ENCODE measurements at places on chromosomes 6 and 20.

- DNase-seq: no peak
Measured at GRCh38 chr6:44580901-44581300, 193.4 kb downstream of the CDC5L start.

DNA sequence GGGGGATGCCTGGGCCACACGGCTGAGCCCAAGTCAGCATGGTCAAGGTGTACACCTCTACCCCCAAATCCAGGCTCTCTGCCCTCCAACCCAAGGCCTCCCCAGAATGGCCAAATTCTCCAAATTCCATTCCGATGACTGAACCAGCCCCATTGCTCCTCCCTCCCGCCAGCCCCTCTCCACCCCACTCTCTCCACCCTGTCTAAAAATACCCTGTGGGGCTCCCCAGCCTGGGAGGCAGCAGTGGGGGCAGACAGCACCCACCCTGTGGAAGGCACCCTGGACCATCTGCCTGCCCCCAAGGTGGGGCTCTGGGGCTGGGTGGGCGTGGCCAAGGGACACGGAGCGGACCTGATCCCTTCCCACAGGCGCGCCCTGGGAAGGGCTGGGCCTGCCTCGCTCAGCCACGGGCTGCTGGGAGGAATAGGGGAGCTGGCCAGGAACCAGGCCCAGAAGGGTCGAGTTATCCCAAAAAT lies 11.4 kb downstream of the TEAD3 start:
- DNase-seq: no peak

DNA sequence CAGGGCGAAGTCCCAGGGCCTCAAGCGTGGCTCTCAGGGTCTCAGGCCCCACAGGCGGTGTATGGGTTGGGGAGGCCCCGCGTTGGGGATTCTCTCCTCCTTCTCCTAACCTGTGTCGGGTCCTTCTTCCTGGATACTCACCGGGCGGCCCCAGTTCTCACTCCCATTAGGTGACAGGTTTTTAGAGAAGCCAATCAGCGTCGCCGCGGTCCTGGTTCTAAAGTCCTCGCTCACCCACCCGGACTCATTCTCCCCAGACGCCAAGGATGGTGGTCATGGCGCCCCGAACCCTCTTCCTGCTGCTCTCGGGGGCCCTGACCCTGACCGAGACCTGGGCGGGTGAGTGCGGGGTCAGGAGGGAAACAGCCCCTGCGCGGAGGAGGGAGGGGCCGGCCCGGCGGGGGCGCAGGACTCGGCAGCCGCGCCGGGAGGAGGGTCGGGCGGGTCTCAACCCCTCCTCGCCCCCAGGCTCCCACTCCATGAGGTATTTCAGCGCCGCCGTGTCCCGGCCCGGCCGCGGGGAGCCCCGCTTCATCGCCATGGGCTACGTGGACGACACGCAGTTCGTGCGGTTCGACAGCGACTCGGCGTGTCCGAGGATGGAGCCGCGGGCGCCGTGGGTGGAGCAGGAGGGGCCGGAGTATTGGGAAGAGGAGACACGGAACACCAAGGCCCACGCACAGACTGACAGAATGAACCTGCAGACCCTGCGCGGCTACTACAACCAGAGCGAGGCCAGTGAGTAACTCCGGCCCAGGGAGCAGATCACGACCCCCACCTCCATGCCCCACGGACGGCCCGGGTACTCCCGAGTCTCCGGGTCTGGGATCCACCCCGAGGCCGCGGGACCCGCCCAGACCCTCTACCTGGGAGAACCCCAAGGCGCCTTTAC lies at the start of gene HLA-G:
Gene HLA-G, plus strand, starts transcription at position 247 of the 892 bp plus-strand sequence. Its CDS starts 20 bp downstream, at position 267.
- no peak for DNase-seq

GRCh38 chr20:13507646-13508045 lies 131.1 kb downstream of the TASP1 start:
- DNase-seq: no peak

DNA sequence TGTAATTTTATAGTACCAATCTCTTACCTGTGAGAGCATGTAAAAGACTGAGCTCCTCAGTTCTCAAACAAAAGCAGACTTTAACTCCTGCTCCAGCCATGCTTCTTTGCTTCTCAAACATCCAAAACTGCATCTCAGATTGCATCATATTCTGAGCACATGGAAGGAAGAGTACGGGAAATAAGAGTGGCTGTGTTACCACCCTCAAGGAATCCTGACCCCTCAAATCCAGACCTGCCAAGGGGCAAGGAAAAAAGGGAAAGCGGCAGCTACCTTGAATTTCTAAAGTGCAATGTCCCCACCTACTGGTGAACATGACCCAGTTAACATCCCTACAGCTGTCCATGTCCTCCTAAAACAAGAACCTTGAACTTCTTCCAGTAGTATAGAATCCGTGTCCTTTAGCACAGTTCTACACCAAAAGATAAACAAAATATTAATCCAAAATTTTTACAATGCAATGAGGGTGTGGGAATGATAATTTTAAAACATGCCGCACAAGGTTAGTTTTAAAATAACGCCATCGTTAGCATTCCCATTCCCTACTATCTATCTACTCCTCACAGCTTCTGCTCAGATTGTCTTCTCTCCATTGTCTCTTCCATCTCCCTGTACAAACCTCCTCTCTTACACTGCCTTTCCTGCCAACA lies 34.1 kb upstream of the HLA-DQB1 start:
- peak; percentile 30 for DNase-seq

- DNase-seq: peak; percentile 82
Measured at GRCh38 chr20:56358600-56359211, at the start of gene FAM210B. Gene FAM210B, plus strand, starts transcription at chr20:56358974. Its CDS starts 32 bp downstream, at chr20:56359006.

DNA sequence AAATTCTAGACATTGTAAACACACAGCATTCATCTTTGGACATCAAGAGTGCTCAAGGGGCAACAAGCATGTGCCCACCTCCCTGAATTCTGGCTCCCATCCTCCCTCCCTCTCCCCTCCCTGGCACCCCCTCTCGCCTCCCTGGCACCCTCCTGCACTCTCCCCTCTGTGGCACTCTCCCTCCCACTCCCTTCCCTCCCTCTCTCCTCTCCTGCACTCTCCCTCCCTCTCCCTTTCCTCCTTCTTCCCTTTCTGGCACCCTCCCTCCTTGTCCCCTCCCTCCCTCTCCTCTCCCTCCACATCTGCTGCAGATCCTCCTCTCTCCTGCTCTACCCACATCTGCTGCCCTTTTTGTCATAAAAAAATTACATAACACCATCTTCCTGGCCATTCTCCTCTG lies 113.0 kb upstream of the SLC22A23 start:
- no peak for DNase-seq

GRCh38 chr6:2852514-2852855 lies 10.8 kb upstream of the SERPINB1 start:
- no peak for DNase-seq

- DNase-seq: no peak
Measured at GRCh38 chr20:9068233-9068801, 570 bp upstream of the PLCB4 start.

Measured in activated naive CD4-positive, alpha-beta T cell treated with anti-CD3 and anti-CD28 coated beads for 36 hours (primary cell).